ENCODE measurements at places on chromosomes 5 and 9. TPM values are rescaled to one million over a fixed set of nuclear protein-coding genes. Genes with fewer than 3 reads are reported as not detected.

SMC5 gene
- 23.9 TPM for total RNA-seq

DNA sequence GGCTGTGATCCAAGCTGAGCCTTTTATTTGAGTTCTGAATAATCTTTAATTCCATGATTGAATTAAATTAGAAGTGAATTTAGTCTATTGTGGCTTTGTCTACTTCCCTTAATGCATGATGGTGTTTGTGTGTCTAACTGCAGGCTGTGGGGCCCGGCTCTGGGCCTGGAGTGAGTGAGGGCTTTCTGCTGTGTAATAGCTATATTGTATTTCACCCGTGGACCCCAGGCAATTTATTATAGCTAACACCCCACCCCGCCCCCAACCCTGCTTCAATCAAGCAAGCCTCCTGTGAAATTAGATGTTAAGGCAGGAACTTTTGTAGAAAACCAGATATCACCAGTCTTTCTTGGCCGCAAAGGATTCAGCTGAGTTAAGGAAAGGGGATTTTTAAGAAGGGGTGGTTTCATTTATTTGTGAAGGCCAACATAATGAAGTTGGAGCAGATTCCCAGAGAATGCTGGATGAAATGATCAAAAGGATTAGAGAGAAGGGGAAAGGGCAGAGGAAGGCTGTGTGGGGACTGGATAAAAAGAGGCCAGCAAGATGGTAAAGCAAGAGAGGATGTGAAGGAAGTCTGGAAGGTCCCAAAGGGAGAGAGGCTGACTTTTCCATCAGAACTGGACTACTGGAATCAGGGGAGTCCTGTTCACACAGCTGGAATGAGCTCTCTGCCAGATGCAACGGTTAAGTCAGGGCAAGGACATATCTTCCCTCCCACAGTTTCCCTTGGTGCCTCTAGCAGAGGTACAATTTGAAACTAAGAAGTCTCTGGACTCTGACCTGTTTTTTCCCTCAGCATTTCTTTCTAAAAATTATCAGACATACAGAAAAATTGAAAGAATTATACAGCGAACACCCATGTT lies 125.3 kb upstream of the SAP30L start:
- no peak for DNase-seq

DNA sequence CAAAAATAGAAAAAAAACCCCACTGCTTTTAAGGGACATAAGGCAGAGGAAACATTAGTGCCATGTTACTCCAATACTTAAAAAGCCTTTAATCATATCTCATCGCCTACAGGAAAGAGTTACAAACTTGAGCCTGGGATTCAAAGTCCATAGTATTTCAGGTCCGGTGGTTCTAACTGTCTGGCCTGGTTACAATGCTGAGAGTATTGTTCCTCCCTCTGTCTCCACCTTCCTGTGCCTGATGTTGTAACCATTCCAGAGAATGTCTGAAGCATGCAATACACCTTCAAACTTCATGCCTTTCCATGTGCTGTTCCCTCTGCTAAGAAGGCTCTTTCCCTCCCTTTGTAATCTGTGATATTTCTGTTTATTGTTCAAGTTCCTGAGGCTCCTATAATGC lies 41.6 kb upstream of the SLC36A2 start:
- no peak for DNase-seq

GRCh38 chr5:109390188-109390587 lies 19.6 kb downstream of the PJA2 start:
- no peak for DNase-seq

GRCh38 chr5:34914671-34915138 lies 599 bp downstream of the RAD1 start:
- DNase-seq = peak; percentile 69

DNA sequence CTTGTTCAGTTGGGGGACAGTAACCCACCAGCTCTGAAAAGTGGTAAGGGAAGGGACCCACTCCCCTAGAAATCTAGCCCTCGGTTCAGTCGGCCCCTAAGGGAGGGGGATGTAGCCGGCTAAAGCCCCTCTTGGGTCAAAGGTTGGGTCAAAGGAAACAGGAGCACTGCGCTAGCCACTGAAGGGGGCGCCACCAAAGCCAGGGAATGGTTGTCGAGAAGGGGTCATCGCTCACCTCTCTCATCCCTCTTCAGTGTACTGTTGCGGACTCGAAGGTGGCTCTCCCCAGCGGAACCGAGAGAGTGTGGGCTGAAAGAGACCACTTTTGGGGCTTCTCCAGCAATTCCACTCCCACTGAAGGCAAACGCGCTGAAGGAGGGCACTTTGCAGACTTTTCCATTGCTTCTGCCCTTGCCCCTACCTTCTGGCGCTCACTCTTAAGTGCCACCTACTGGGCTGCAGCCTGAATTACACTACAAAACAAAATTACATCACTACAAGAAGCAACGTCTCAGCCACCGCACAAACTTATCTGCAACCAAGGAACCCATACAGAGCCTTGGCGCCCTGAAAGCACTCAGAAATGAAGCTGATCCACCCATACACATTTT lies 396.9 kb downstream of the PDE4D start:
- no peak for DNase-seq

PFN3 gene
- total RNA-seq = not detected

DNA sequence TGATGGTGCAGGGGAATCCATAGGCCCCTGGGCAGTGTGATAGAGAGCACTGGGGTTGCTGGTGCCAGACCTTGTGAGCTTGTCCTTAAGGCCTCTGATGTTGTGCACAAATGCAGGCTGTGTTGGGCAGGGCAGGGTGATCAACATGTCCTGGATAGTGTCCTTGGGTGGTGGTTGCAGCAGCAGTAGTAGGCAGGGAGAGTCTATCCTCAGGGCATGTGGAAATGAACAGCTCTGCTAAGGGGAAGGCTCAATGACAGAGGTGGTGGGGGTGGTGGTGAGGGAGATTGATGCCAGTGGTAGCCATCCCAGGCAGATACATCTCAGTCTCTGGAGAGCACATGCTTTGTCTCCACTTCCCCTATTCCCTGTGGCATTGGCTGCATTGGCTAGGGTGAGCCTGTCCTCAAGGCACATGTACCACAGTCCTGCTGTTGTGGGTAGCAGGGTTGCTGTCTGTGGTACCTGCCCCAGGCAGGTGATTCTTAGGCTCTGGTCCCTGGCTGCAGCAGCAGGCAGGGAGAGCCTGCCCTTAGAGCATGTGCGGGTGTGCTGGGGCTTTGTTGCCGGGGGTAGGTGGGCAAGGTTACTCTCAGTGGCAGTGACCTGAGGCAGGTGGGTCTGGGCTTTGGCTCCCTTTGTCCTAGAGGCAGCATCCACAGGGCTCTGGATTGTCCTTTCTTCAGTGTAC lies 111.1 kb downstream of the WDR70 start:
- no peak for DNase-seq

GRCh38 chr5:53930457-53930856 lies 370.0 kb downstream of the NDUFS4 start:
- DNase-seq = no peak

LCN10 gene
- 2.1 TPM for total RNA-seq

DNA sequence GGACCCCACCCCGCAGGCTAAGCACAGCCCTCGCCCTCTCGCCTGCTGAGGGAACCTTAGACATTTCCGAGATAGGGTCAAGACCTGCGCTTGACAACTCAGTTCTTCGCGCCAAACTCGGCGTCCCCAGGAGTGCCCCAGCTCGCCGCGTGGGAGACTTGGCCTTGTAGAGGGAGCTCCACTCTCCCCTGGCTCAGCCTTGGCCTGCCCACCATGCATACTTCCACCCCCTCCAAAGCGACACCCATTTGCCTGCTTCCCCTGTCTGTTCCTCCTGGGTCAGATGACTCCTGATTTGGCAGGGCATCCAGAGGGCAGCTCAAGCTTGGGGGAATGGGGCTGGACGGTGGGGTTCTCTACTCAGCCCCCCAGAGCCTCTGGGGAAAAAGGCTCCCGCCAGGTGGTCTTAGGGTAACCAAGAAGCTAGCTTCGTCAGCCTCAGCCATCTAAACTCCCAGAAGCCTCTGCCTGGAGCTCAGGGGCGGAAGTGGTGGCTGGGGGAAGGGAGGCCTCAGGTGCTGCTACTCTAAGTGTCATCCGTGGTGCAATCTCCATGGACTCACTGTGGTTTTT lies 560 bp downstream of the DOCK2 start:
- no peak for DNase-seq

DNA sequence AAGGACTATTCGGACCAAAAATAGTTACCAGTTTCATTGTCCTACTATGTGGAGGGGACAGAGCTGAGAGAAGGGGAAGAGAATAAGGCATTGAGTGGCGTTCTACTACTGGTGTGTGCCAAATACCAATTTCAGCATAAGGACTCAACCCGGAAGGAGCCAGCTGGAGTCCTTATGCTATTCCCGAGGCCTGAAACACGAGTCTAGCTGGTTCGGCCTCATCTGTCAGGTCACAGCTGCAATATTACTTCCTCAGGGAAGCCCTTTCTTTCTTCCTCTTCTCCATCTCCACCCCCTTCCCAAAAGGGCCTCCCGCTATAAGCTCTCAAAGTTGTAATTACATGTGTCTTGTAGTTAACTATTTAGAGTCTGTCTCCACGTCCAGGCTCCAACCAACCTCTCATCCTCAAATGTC lies 20.5 kb upstream of the FER start:
- DNase-seq = peak; percentile 69

DNA sequence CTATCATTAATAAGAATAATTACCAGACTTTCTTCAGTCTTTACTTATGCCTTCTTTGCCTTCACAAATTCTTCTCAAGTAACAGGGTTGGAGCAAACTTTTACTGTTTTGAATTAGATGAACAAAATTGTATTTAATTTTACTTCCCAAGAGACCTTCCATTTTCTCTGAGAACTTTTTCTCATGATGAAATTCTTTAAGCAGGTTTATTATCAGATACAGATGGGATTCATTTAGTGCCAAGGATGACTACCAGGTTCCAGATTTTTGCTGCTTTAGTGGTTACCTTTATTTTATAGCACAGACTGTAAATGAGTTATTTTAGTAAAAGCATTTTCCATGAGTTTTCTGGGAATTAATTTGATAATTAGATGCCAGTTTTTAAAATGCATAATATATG lies 125.1 kb downstream of the GDNF start:
- no peak for DNase-seq

PAXX gene
- 36.0 TPM for total RNA-seq

MGAT4B gene
- 27.8 TPM for total RNA-seq

- no peak for DNase-seq
Observed at GRCh38 chr5:172248637-172249036, 34.9 kb downstream of the UBTD2 start.

CFAP77 gene
- total RNA-seq = not detected

GRCh38 chr5:53873235-53873634 lies 312.8 kb downstream of the NDUFS4 start:
- DNase-seq = no peak

DNA sequence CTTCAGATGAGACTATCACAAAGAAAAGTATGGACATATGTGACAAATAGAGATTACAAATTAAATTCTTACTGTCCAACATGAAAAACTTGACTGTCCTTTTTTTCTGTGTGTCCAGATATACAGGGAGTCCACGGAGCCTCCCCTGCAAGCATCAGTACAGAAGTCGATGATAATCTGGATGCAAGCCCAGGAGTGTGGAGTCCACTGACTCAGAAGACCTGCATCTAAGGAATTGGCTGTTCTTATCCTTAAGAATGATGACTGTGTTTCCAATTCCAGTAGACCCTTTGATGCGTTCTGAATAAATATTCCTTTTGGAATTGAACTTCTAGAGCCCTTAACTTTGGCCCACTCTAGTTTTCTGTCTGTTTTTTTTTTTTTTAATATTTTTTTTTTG lies 56.7 kb upstream of the TAF11L2 start:
- no peak for DNase-seq

DNA sequence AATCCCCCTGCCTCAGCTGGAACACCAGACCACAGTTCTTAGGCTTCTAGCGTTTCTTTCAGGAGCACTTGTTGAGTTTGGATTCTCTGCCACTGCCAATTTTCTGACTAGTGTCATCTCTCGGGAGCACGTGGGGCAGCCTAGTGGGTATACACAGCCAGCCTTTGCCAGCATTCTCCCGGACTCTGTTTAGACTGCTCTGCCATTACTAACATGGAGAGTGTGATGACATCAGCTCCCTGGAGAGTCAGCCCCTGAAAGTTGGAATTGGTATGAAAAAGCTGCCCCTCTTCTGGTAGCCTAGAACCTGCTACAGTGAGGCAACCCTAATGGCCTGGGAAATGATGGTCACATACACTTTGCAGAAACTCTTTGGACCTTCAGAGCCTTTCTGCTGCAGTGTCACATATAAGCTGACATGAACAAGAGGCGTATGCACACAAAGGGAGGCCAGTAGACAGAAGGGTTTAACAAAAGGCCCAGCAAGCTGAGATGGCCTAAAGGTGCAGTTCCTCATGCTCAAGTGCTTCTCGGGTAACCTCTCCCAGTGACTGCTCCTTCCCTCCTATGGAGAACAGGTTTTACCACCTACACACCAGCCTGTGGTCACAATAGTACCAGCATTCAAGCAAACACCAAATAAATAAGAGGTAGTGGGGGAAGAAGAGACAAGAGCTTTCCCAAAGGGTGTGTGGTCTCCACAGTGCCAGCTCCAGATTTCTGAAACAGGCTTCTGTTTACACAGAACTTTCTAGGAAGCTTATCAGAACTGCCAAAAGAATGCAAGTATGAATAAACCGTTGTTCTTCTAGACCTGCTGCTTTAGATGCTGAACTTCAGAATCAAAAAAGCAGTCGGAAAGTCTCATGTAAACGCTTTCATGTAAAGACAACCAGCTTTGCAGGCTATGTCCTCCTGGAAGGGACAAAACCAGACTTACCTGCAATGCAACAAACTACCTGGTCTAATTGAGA lies 16.5 kb downstream of the SPACA9 start:
- DNase-seq = no peak

ADAMTS2 gene
- 9.2 TPM for total RNA-seq

- peak; percentile 70 for DNase-seq
Observed at GRCh38 chr5:41835645-41836044, 34.6 kb downstream of the OXCT1 start.

- peak; percentile 56 for DNase-seq
Observed at GRCh38 chr5:1795506-1795905, 4.1 kb downstream of the MRPL36 start.

TAF11L10 gene
- total RNA-seq = not detected

GABRA1 gene
- total RNA-seq = not detected

GRCh38 chr9:134306636-134307600 lies 19.3 kb upstream of the RXRA start:
- peak; percentile 45 for DNase-seq

GRCh38 chr5:11224436-11225187 lies 463.6 kb upstream of the DAP start:
- DNase-seq = no peak

DNA sequence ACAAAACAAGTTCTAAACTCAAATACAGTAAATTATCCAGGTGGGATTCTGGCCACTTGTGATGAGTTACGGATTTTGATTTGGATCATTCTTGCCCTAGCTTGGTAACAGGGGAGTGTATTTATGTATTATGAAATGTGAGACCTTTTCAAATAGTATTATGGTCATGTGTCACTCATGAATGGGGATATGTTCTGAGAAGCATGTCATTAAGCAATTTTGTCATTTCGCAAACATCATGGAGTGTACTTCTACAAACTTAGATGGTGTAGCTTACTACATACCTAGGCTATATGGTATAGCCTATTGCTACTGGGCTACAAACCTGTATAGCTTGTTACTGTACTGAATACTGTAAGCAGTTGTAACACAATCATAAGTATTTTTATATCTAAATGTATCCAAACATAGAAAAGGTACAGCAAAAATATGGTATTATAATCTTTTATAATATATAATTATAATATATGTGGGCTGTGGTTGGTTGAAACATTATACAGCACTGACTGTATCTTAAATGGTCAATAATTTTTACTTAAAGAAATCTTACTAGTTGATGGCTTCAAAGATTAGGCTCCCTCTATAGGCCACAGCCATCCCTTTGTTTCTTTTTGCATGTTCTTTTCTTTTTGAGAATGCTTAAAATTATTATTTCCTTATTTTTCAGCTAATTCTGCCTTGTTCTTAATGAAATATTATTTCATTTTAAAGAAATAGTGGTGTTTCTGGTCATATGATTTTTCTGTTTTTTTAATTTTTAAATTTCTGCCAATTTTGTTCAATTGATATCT lies 128.4 kb downstream of the MAST4 start:
- DNase-seq = no peak

CIZ1 gene
- total RNA-seq = 65.3 TPM

Measured in sigmoid colon (tissue), 7 donors.